ENCODE measurements at places on chromosomes 11 and 22.

- DNase-seq: no peak
These were observed 108.3 kb upstream of the PARVA start for GRCh38 chr11:12269104-12269441.

- DNase-seq: no peak
These were observed 53.0 kb upstream of the MPEG1 start for GRCh38 chr11:59265735-59266134.

DNA sequence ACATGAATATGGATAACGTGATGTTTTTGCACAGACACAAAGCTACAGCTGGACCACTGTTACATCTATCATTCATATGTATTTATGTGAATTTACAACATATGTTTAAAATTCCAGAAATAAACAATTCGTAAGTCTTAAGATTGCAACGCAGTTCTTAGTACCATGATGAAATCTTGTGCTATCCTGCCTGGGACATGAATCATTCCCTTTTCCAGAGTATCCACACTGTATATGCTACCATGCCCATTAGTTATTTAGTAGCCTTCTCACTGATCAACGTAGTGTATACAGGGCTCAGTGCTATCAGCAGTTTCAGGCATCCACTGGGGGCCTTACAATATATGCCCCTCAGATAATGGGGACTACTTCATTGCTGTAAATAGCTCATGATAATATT, 4.3 kb downstream of the ATL3 start:
- no peak for DNase-seq

GRCh38 chr11:133816146-133816870, 29.0 kb downstream of the SPATA19 start:
- no peak for DNase-seq

DNA sequence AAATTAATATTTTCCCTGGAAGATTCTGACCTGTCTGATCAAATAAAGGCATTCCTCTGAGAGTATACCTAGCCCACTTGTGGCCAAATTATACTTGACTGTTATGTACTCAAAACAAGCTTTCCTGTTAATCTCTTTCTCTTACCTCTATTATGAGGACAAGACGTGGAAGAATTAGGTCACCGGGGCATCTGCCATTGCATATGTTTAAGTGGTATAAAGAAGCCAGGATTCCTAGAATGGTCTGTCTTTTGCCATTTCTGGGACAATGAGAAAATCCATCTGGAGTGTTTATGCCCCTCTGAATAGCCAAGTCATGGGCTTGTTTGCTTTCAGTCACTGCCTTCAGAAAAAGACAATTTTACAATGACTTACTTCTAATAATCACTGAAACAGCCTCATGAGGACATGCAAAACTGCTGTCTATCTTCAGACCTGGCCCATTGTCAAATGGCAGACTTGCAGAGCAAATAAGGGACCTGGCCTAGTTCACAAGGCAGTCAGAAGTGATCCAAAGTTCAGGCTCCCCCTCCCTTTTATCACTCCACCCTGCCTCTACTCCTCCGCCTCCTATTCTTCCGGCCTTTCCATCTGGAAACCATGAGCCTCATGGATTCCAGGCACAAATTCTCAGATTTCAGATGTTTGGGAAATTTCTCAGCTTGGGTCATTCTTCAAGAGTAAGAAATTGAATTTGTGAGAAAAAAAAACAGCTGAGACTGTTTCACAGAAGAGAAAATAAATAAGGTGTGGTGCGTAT, 128.1 kb upstream of the LDLRAD3 start:
- DNase-seq: peak; percentile 85

DNA sequence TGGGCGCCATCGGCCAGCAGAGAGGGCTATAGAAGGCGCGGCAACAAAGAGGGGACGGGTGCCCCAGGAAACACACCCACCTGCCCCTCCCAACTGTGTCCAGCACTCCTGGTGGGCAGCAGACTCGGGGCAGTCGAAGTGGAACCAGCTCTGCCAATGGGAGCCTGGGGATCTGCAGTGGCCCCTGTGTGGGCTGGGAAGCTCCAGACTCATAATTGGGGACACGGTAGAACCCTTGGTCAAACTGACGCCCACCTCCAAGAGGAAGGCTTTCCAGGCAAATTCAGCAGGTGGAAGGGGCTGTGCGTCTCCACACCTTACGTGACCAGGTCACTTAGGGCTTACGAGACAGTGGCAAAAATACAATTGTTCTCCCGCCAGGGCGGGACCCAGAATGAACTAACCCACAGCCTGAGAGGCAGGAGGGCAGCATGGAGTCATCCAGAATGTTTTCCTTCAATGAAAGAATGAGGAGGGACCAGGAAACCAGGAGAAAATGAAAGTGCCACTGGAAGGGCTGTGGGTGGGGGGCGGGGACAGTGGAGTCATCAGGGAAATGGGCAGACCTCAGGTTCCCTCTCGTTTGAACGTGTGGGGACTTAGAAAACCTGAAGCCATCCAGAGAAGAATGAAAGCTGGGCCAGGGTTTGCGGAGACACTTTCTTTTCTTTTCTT, 53.2 kb upstream of the SHANK2 start:
- DNase-seq: no peak

DNA sequence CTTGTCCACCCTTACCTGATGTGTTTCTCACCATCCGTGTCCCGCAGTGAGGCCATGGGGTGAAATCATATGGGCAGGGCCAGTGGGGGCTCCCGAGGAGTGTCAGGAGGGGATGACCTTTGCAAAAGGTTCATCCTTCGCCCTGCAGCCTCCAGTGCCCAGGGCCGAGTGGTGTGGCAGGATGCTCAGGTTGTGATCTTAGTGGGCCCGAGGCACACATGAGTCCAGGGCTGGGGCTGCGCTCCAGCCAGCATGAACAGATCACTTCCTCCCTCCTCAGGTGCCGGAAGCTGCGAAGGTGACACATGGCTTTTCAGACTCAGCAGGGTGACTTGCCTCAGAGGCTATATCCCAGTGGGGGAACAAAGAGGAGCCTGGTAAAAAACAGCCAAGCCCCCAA, 2.8 kb upstream of the FKBP2 start:
- DNase-seq: no peak

DNA sequence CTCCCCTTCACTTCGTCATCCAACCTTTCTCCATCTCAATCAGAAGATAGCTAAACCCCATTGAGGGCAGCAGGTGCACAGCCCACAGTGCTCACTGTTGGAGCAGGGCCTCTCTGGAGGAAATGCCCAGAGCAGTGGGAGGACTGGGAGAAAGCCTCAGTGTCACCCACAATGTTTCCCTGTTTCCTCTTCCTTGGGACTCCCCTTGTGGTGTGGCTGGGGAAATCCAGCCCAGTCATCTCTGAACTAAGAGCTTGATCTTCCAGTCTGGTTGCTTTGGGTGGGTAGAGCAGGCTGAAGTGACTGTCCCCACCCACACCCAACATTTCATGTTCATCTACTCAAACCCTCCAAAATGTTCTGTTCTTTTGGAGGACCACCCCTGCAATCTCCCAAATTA, 29.8 kb upstream of the EED start:
- no peak for DNase-seq

- no peak for DNase-seq
These were observed 33.4 kb downstream of the IGLL5 start for GRCh38 chr22:22920910-22921550.

DNA sequence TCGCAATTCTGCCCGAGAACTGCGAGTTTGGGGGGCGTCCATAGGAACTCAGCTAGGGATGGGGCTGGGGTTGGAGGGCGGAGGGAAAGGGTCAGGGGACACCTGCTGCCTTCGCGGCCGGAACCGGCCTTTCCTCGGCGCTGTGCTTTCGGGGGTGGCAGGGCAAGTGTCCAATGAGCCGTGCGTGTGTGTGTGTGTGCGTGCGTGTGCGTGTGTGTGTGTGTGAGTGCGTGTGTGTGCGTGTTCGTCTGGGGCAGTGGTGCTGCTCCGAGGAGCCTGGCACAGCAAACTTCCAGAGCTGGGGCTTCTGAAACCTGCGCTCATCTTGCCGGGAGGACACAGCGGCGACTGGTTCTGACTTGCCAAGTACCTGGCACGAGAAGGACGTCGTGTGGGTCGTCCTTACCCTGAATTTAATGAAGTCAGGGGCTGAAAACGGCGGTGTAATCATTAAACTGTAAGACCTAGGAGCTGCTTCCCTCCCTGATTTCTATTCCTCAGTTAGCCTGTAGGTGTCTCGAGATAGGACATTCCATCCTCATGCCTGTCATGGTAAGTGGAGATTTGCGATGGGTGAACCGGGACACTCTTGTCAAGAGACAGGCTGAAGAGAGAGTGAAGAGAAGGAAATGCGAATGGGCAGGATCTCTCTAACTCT, 27.0 kb upstream of the AMOTL1 start:
- DNase-seq: peak; percentile 58

DNA sequence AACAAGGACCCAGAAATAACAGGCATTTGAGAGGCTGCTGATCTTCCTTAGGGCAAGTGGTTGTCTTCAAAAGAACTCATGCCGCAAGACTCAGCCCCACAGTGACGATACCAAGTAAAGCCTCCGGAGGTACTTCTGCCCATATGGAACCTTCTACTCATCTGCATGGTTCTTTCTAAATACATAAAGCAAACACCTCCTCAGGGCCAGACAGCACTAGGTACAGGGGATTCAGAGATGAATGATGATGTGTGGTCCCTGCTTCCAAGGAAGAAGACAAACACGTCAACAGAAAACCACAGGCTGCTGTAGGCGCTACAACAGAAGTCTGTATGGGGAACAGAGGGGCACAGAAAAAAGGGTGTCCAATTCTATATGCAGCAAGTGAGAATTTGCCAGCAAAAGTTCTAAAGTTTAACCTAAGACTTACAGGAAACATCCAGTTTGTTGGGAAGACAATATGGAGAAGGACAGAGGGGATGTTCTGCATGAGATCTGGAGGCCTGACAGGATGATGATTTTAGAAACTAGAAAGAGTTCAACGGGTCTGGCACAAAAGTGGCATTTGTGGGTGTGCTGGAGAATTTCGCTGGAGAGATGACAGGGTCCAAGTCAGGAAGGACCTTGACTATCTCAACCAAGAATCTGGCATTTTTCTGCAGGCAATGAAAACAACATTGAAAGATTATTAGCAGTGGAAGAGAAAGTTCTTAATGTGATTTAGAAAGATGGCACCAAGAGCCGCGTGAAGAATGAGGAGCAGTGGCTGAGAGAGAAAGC, 23.7 kb downstream of the JAML start:
- no peak for DNase-seq

DNA sequence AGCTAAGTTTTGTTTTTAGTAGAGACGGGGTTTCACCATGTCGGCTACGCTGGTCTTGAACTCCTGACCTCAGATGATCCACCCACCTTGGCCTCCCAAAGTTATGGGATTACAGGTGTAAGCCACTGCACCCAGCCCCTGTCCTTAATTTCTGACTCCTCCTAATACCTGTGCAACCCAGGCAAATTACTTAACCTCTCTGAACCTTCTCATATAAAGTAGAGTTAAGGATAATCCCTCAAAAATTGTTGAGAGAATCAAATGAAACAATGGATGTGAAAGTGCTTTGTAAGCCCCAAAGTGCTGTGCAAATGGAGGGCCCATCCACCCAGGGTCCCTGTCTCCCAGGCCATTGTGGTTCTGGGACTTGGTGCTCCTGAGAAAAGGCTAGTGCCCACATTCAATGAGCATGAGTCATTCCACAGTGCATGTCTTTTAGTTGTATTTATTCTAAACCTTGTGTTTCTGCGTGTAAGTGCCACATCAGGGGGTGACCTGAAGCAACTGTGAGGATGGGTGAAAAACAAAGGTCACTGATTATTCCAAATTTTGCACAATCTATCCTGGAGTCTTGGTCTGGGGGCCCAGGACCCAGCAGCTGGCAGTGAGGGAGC, 61.4 kb upstream of the PTPRJ start:
- no peak for DNase-seq

DNA sequence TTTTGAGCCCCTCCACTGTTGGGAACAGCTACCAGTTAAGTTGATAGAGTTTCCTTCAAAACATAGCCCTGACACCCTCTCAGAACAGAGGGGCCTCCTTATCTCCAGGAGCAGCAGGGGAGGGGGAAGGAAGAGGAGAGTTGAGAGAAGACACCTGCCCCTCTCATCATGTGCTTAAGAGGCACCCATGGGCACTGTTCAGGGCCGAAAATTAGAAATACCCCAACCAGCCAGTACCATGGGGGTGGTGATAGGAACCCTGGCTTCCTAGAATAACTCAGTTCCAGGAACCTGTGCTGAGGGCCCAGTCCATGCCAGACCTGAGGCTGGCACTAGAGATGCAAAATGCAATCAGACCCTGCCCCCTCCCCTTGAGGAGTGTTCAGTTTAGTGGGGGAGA, 9.3 kb upstream of the GDPD5 start:
- DNase-seq: no peak

- DNase-seq: peak; percentile 8
These were observed 11.6 kb upstream of the GNAZ start for GRCh38 chr22:23058481-23059283.

- no peak for DNase-seq
These were observed 21.3 kb downstream of the OR51F1 start for GRCh38 chr11:4748438-4748837.

- no peak for DNase-seq
These were observed 918 bp downstream of the CHORDC1 start for GRCh38 chr11:90221803-90222458.

GRCh38 chr11:66539870-66540213, 6.0 kb downstream of the ZDHHC24 start:
- DNase-seq: no peak

GRCh38 chr11:84628871-84629620, 998.1 kb downstream of the DLG2 start:
- no peak for DNase-seq

DNA sequence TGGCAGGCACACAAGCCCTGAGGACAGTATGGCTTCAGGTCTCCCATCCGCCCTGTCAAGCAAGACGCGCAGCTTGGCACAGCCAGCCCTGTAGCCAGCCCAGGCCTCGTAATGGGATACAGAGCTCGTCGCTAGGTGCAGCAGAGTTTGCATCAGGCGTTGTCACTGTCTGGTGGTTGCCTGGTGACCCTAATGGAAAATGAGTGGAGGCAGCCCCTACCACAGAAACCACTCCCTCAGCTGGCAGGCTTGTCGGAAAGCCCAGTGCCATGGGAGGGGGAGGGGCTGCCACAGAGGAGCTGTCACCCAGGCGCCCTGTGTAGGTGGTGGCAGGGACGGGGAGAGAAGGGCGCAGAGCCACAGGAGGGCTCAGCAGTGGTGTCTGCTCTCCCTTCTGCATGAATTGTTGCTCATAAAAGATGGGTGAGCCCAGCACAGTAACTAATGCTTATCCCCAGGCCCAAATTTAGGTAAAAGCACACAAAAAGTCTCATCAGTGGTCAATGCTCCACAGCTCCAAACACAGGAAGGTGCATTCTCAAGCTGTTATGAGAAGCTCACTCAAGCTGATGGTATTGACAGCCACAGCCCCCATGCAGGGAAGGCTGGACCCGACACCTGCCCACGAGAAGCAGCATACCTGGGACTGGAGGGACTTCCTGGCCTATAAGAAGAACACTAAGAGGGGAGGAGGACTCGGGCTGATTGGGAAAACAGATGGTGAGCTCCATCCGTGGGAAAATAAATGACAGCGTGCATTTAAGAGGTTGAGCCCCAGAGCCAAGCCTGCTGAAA, 164.6 kb downstream of the ETS1 start:
- peak; percentile 72 for DNase-seq
